ENCODE measurements at places on chromosomes 6 and 20.

DNA sequence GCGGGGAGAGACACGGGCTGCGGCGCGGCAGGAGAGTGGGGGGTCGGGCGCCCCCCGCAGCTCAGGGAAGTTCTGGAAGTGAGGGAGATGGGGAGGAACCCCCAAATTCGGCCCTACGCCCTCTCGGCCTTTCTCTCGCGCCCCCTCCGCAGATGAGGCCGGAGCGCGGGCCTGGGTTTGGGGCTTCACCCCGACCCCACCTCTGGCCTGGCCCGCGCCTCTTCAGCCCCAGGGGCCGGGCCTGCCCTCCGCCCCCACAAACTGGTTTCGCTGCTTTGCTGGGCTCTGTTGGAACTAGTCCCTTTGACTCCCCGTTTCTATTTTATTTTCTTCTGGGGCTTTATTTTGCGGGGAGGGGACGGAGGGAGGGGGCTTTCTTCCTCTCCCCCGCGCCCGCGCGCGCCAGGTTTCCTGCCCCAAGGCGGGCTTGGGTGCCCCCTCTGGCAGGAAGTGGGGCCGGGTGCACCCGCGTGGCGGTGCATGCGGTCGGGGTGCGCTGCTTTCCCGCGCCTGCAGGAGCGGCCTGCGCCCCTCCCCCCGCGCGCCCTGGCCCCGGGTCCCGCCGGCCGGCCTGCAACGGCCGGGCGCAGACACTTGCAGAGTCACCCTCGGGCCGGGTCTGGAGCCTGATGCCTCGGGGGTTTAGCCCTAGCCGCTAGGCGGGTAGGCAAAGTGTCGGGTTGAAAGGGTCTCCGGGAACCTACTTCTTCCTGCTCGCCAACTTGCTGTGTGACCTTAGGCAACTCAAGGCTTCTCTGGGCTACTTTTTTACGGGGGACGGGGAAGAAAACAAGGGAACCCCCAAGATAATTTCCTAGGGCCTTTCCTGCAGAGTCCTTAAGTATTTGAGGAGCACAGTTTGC is 1.3 kb downstream of the HMGA1 start:
- DNase-seq = peak; percentile 54

GRCh38 chr6:63799313-63799712 is 163.7 kb downstream of the PHF3 start:
- DNase-seq = no peak

DNA sequence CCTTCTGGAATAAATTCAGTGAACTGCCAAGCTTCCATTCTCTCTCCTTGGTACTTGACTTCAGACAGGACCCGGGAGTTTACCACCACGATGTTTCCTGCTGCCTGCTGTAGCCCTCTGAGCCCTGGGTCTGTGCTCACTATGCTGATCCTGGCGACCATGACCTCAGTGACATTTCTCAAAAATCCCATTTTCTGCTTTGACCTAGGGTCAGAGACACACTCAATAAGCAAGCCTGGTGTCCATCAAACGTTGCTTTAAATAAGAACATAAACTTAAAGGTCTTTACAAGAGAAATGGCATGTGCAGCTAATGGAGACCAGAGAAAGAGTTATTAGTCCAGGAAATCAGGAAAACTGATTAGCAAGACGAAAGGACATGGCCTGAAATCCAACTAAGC is 509.7 kb upstream of the SULF2 start:
- DNase-seq = no peak

DNA sequence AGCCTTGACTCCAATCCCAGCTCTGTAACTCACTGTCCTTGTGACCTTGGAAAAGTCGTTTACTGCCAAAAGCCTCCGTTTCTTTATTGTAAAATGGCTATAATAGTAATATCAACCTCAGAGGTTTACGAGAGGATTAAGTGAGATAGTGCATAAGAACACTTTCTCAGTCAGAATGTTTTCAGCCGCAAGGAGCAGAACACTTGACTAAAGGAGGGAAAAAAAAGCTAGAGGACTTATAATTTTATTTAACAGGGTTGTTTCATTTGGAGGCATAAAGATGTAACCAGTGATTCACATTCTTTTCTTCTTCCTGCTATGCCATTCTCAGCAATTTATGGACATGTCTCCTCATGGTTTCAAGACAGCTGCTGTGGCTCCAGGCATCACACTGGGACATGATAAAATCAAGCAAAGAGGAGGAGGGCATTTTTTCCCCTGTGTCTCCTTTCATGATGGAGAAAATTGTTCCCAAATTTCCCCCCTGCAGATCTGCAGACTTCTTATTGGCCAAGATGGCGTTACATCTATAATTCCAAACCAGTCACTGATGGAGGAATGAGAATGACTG is 143.0 kb upstream of the PTPN1 start:
- no peak for DNase-seq

DNA sequence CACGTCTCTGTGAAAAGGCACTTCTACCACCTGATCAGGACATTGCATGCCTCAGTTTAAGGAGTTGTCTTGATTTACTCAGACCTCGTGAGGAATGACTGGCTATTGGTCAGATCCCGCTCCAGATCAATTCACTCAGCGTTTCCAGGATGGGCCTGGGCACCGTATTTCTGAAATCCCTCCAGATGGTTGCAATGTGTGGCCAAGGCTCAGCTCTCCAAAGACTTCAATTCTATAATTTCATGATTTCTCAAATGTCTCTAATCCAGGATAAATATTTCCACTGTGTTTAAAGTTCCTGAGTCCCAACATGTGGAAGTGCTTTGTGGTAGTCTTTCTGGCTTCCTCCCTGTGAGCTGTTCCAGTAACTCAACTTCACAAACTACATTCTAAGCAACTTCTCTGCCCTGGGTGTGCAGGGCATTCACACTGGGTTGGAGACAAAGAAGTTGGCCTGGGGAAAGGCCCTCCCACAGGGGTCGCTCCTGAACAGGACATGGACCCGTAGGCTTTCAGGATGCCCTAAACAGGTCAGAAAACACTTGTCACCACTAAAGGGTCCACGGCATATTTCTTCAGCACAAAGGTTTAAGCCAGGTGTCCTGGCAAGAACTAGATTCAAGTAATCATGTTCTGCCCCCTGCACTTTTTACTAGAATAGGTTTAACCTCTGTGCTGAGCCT is 212.1 kb downstream of the WDR27 start:
- DNase-seq = no peak

- DNase-seq = no peak
Measured at GRCh38 chr6:167800549-167800948, 26.2 kb upstream of the AFDN start.

- no peak for DNase-seq
Measured at GRCh38 chr6:146281651-146282362, 252.9 kb downstream of the GRM1 start.

DNA sequence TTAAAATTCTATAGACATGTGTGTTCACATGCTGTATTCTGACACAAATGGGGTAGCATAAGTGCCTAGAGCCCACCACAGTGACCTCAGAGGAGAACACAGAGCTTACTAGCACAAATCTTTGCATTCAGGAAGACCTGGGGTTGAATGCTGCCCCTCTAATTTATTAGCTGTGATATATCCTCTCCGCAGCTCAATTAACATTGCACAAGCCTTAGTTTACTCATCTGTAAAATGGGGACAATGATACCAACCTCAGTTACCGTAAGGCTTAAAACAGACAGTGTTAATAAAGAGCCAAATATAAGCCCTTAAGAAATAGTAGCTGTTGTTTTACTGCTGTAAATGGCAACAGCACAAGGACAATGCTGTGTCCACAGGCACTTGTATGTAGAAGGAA is 36.2 kb upstream of the IL17A start:
- no peak for DNase-seq

DNA sequence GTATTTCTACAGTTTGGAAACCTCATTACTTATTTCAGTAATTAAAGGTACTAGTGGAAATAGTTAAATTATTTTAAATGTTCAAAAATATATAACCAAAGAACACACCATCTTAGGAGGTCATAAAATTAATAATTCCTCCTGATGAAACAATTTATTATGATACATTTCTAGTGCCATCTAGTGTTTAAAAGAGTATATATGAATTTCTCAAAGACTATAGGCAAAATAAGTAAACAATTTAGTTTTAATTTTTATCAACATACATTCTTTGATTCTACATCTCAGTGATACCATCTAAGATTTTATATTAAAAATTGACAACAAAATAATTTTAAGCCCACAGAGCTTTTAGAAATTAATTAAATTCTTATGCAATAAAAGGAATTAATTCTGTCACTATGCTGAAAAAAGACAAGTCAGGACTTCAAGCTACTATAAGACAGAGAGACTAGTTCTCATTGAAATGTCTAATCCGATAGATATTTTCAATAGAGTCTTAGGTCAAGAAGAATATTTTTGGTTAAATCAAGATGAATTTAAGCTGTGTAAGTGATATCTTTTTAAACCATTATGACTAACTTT is 107.8 kb upstream of the RNF217 start:
- no peak for DNase-seq

GRCh38 chr6:69489970-69490369 is 306.8 kb downstream of the LMBRD1 start:
- DNase-seq = no peak

DNA sequence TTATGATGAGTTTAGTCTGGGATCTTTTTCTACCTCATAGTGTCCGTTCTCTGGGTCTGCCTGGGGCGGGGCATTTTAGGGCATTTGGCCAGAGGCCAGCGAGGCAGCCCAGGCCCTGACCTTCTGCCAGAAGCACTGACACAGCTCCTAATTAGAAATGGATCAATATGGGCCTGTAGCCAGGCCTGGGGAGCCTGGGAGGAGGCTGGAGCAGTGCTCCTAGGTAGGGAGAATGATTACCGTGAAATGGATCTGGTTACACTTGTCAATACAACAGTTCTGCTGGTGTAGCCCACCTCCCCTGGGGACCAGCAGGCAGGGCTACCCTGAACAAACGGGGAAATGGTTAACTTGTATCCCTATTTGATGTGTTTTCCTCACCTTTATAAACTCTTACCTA is 23.0 kb downstream of the RALY start:
- no peak for DNase-seq

DNA sequence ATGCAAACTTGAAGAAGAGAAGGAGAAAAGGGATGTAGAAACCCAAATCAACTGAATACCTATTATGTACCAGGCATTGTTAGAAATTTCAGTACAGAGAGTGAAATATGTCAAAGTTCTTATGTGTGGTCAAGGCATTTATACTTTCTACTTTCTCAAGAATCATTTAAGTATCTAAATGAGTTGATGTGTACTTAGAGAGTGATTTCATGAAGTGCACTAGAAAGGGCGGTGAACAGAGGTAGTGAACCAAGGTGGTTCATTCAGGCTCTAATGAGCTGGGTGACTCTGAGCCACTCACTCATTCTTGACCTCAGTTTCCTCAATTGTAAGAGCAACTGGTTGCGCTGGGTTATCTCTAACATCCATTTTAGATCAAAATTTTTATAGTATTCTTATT is 3.3 kb downstream of the PDE7B start:
- no peak for DNase-seq

DNA sequence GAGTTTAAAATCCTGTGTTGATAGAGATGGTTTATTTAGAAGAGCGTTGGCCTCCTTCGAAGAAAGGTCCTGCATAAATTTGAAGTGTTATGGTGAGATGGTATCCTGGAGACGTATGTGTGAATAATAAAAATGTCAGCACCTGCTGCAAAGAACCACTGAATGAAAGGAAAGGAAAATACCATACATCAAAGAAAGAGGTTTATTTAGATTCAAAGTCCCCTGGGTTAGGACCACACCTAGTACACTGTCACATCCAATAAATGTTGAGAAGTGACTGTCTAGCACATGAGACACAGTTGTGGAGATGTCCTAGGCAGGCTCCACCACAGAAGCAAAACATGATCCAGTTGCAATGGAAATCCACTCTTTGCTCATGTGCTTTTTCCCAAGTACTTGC is 214.7 kb downstream of the PAX1 start:
- DNase-seq = no peak

DNA sequence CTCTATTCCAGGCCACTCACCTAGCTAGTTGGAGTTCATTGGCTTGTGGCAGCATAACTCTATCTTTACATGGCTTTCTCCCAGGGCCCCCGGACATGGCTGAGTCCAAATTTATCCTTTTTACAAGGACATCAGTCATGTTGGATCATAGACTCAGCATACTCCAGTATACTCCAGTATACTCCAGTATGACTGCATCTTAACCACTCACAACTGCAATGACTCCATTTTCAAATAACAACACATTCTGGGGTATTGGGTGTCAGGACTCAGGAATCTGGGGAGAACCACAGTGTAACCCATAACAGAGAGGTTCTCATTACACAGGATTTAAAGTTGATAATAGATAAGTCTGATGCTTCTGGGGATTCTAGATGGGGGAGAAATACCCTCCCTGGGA is 53.8 kb upstream of the TSHZ2 start:
- DNase-seq = no peak

GRCh38 chr6:16181439-16182297 is 52.8 kb downstream of the MYLIP start:
- DNase-seq = no peak

GRCh38 chr6:47634210-47635047 is 64.0 kb upstream of the ADGRF4 start:
- no peak for DNase-seq

- no peak for DNase-seq
Measured at GRCh38 chr20:16844406-16844805, 96.2 kb downstream of the OTOR start.

- no peak for DNase-seq
Measured at GRCh38 chr6:130787726-130788500, 39.3 kb upstream of the SMLR1 start.

GRCh38 chr20:63517376-63518309 is 2.9 kb upstream of the PPDPF start:
- DNase-seq = no peak

DNA sequence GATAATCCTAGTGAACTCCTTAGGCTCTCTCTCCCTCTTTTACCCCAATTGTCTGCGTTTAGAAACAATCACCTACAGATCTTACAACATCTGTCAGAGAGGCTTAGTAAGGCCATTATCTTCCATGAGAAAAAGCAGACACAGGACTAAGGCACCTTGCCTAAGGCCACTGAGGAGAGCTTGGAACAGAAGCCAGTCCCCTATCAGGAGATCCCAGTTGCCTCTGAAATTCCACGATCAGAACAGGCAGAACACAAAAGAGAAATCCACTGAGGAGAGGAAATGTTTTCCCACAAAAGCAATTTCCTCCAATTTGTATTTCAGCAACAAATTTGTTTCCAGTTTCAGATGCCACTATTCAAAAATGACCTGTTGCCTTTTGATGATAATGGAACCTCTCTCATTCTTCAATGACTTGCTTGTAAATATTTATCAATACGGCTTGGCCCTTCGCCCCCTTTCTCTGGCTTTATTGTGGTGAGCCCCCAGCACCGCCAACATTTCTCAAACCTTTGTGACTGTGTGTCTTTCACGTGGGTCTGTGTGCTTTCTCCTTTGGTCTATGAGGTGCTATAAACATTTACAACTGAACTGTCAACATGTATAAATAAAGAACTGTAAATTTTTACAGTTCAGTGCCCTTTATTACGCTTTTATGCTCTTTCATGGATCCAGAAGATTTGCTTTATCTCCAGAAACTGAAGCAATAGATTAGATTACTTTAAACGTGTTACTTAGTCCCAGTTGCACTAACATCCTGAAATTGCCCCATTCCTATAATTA is 187.8 kb upstream of the PHACTR1 start:
- no peak for DNase-seq

DNA sequence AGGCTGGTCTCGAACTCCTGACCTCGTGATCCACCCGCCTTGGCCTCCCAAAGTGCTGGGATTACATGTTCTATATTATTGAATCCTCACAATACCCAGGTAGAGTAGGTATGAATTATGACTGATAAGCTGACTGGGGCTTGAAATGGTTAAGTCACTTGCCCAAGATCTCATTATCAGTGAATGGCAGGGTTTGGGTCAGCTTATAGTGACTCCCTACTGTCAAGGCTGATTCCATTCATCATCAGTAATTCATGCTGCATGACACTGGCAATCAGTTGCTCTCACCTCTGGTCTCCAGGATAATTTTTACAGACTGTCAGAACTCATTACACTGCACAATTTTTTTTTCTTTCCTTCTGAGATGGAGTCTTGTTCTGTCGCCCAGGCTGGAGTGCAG is 127.6 kb downstream of the KIF13A start:
- DNase-seq = no peak
